ENCODE measurements at places on chromosomes 1 and 21.

DNA sequence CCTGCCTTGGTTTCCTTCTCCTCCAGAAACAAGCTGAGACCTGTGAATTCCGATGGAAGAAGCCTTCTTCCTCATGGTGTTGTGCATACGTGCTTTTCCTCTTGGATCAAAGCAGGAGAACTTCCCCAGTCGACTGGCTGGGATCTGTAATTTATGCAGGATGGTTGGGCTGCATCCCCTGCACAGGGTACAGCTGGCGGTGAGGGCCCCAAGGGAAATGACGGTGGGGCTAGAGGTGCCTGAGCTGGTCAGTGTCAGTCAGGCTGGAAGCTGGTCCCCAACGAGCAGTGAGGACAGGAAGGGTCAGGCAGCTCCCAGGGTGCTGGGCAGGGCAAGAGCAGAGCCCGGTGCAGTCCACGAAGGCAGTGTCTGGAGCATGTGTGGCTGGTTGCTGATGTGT, 106.7 kb downstream of the CNIH3 start:
- no peak for DNase-seq

DNA sequence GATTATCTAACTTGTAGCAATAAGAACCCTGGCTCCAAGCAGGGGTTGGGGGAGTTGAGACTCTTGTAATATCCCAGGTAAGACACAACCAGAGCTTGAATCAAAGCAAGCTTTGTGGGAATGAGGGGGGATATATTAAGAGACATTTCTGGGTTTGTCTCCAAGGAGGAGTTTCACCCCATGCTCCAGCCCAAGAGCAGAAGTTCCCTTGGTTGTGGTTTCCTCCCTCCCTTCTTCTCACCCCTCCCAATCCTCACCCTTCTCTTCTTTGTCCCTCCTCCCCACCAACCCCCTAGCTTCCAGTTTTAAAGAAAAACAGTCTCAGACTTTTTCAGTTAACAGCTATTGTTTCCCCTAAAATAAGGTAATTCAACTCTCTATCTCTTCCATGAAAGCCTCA, 11.9 kb downstream of the TRAF3IP3 start:
- no peak for DNase-seq

GRCh38 chr1:243483071-243483771, 227.4 kb downstream of the SDCCAG8 start:
- DNase-seq = no peak

GRCh38 chr1:162701286-162701685, 69.0 kb downstream of the DDR2 start:
- DNase-seq = no peak

DNA sequence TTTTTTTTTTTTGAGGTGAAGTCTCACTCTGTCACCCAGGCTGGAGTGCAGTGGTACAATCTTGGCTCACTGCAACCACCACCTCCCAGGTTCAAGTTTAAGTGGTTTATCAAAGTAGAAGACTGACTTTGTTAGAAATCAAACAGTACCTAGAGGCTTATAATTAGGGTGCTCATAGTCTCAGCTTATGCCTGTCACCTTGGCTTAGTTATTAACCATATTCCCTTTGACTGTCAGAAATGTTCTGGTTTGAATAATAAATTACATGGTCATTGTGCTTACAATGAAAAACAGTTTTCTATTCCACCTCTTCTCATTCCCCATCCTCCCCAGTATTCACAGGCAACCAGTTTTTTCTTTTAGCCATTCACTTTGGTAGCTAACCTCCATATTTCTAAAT, 54.8 kb downstream of the CTTNBP2NL start:
- DNase-seq = no peak

DNA sequence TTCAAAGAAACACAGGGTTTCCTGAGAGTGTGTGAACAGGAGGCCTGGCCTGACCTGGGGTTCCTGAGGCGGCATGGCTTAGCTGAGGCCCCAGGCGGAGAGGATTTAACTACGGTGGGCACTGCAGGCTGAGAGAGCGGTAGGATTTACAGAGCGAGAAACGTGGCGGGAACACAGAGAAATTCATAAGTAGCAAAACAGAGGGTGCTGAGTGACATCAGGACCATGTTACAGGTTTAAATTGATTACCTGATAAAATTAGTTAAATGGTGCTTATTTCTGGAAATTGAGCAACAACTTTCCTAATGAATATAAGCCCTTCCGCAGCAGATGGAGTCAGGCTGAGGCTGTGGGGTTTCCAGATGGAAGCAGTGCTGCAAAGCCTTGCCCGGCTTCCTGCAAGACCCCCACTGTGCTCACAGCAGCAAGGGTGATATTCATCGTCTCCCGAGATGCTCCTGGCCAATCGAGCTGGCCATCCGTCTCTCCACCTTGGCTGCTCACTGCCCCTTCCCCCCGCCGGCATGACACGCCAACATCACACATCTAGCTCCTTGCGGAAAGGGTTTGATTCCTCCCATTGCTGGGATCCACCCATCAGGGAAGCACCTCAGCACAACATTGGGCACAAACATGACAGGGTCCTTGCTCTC, 69.4 kb upstream of the MORC3 start:
- DNase-seq = no peak

DNA sequence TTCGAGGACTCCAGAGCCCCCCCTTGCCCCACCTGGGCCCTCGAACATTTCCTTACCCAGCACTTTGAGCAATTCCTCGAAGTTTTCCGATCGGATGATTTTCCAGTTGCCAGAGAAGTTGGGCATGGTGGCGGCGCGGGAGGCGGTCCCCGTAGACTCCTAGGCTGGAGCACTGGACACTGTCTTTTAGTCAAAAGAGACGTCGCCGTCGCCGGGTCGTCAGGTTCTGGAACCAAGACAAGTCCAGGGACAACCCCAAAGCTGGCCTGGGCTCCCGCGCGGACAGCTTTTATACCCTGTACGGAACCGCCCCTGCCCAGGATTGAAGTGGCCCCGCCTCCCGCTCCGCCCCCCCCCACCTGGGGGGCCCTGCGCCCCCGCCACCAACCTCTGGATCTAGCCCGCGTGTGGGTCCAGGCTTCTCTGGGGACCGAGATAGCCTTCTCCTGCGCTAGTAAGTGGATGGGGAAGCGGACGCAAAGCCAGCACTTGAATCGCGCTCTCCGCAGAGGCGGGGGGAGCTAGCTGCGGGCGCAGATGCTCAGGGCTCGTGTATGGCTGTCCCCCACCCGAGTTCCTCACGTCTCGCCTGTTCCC, at the start of gene CRABP2:
Gene CRABP2 (minus strand): TSS at position 263 of the 597 bp plus-strand sequence. CDS start 137 bp downstream, at position 126.
- DNase-seq = peak; percentile 72

DNA sequence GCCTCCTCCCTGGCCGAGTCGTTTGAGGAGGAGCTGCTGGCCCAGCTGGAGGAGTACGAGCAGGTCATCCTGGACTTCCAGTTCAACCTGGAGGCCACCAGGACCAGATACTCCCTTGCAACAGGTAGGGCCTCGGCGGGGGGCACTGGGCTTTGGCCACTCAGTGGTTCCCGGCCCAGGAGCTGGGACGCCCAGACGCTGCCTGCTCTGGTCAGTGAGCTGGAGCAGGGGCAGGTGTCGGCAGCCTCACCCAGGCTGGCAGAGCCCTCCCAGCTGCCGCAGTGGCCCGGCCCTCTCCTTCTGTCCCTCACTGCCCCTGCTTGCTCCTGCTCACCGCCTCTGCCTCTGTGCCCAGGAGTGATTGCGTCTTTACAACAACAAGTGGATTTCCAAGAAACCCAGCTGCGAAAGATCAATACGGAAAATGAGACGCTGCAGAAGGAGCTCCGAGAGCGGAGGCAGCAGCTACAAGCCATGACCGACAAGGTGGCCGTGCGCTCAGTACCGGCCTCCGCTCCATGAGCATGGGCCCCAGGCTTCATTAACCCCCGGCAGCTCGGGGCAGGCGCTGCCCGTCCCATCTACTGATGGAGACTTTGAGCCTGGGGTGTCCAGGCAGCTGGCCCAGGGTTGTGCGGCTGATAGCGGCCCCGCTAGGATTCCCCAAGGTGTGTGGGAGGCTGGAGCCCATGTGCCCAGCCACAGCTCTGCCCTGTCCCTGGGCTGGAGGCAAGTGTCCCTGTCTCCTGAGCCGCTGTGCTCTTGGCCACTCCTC, 9.0 kb upstream of the SMIM1 start:
- DNase-seq = no peak

DNA sequence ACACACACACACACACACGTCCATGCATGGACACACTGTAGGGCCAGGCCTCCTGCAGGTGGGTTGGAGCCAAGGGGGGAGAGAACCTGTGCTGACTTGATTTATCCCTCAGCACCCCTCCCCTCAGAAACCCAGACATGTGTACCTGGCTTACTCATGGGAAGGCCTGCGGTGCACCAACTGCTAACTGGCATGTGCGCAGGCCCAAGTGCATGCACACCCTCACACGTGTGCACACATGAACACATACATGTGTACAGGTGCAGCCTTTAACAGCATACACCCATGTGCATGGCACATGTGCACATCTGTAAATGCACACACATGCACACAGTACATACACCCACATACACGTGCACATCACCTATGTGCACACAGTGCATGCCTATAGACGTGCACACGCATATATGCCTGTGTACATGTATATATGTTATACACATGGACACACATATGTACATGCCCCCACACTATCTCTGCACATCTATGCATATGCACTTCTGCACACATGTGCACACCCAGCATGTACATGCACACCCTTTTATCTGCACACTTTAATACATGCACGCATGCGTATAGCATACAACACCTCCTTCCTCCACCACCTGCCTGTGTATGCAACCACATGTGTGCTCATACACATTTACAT, 67.5 kb downstream of the TRIM11 start:
- no peak for DNase-seq

DNA sequence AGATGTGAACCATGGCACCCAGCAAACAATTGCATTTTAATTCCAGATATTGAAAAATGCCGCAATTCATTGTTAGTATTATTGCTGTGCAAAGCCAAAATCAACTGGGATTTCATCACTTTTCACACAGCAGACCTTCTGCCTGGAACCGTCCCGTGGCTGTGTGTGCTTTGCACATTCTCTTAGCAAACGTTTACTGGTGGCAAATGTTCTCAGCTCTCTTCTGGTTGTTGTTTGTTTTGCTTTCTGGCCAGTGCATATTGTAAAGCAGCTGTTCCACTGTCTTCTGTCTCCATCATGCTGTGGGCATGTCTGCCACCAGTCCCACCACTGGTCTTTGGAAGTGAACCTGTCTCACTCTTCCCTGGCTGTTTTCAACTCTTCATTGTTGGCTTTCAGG, 19.8 kb upstream of the TTLL10 start:
- DNase-seq = no peak

GRCh38 chr1:93549811-93550210, 101.9 kb downstream of the FNBP1L start:
- DNase-seq = no peak

DNA sequence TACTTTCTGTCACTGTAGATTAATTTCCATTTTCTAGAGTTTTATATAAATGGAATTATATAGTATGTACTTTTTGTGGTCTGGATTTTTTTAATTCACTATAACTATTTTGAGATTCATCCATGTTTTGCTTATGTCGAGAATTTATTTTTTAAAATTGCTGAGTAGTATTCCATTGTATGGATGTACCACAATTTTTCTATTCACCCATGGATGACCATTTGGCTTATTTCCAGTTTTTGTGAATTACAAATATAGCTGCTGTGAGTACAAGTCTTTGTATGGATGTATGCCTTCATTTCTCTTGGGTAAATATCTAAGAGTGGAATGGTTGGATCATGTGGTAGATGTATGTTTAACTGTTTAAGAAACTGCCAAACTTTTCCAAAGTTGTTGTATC, 3.7 kb upstream of the THEM4 start:
- no peak for DNase-seq

DNA sequence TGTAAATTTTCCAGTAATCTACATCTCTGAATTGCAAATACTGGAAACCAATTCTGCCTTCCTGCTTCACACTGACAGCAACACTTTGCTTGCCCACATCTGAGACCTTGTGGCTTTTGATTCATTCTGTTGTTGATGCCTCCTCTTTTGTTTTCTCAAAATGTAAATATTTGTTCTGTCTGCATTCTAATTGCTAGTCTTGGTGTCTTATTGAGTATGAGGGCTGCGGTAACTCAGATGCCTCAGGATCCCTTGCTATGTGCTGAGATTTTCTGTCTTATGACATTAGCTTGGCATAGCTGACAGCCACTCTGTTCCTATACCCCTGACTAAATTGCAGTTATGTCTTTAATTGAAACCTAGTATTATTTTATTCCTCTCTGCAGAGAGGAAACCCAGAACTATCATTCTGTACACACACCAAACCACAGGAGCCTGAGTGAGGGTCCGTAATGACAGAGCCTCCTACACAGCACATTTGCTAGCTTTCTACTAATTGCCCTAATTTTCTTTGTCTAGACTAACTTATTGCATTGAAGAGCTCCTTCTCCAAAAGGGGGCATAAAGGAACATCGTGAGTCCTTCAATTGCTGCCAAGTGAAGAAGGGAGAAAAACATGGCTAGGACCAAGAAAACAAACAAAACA, 72.1 kb downstream of the GREM2 start:
- no peak for DNase-seq

DNA sequence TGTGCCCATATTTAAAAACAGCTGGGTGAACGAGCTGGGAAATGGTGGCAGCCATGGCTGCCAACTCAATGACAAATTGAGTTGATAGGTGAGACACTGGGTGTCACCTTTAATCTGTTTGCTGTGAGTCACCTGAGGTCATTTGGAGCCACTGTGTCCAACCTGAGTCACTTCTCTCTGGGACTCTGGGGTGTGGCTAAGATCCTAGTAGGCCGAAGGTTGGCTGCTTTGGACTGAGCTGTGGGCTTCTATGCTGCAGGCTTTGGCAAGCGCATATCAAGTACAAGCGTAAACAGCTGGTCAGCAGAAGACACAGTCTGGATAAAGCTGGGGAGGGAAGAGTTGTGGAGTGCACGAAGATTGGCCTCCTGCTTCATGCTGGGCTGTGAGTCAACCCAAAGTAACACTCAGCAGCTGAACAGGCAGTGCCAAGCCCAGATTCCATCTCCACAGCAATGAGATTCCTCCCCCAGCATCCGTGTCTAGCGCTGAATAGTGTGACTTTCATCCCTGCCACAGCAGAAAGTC, 24.0 kb downstream of the TEX35 start:
- no peak for DNase-seq

GRCh38 chr1:90957497-90957896, 64.3 kb downstream of the ZNF644 start:
- DNase-seq = no peak

- peak; percentile 83 for DNase-seq
These were observed 12.6 kb downstream of the FLG2 start for GRCh38 chr1:152347116-152347728.

- no peak for DNase-seq
These were observed 57.2 kb downstream of the CENPF start for GRCh38 chr1:214660190-214660589.

- DNase-seq = no peak
These were observed 69.2 kb downstream of the PAPPA2 start for GRCh38 chr1:176531921-176532897.
